Inflammatory macrophage (primary cell): ENCODE measurements at places on chromosomes 2 and 18.

DNA sequence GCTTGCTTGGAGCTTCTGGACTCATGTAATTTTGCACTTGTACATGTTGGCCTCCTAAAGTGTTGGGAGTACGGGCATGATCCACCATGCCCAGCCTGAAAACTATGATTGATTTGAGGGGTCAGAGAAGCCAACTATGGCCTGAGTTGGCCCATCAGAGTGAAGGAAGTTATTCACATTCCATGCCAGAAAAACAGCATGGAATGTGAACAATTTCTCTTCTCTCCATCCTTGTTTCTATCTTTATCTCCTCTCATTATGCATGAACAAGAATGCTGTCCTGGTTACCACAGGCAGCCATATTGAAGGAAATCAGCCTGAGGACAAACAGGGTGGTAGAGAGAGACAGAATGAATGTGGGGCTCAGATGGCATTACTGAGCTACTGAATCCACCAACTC is 3.5 kb upstream of the CD226 start:
- no peak for DNase-seq

DNA sequence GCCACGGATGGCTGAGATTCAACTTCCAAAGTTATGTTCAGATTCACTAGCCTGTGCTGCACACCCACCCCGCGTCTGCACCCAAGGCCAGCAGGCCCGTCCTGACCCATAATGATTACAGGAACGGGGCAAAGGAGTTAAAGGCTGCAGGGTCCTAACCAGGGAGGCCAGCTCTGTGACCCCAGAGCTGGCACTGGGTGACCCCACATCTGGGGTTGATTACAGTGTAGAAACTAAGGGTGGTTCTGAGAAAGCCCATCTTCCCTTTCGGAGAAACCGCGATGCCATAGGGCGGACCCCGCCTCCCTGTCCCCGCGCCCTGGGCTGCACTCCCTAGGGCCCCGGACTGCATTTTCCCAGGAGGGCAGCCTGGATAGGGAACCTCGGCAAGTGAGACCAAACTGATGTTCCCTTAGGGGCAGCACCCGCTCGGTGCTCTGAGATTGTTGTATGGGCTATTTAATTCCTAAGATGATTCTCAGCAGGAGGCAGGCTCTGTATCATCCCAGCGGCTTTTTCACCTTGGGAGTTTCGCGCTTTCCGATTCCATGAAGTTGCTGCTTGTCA is 2.2 kb upstream of the GPR148 start:
- DNase-seq: no peak

DNA sequence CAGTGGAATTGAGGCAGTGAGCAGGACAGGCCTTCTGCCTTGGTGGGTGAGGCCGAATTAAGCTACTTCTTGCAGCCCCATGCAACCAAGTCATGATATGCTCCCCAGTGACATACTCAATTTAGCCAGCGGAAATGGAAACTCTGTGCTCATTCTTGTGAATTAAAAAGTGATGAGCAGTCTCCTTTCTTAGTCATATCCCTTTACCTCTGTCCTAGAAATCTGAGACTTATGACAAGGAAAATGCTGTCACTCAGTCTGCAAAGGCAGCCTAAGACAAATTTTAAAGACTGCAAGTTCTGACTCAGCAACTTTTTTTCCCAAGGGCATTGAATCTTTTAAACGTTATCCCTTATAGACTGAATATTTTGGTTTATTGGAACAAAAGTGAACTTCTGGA is 218.2 kb downstream of the SH3BP4 start:
- DNase-seq: no peak

- DNase-seq: no peak
These were observed 1.8 kb downstream of the MYO5B start for GRCh38 chr18:50192995-50193795.

DNA sequence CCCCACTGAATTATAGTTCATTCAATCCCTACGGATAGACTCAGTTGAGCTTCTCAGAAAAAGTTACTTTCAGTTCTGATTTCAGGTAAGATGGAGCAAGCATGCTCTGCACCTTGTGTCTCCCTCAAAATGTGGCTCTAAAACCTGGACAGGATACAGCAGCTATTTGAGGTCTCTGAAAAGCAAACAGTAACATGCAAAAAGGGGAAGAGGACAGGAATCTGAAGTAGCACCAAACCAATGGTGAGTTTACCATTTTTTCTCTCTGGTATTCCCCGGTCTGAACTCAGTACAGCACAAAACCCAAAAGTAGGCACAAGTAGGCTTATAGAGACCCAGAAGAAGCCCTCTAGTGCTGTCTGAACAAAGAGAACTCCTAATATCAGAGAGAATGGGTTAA is 34.1 kb downstream of the LANCL1 start:
- no peak for DNase-seq

DNA sequence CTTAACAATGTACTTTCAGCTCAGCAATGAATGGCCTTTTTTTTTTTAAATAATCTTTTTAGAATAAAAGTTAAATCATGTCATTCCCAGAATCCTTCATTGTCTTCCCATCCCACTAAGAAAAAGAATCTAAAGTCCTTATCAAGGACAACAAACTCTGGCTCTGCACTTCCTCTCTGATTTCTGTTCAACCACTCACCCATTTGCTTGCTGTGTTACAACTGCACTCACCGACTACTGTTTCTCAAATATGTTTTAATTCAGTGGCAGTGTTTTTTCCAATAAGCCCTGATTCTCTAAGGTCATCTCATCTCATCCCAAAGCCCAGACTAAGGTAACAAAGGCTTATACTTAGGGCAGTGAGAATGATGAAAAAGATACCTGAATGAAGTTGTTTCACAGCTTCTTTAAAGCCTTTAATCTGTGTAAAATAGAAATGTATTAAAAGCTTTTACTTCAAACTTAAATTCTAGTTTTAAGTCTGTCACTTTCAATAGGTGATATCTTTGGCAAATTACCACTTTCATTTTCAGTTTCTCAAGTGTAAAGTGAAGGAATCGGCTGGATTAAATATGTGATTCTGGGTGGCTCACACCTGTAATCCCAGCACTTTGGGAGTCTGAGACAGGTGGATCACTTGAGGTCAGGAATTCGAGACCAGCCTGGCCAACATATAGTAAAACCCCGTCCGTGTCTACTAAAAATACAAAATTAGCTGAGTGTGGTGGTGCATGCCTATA is 87.6 kb downstream of the RBBP8 start:
- no peak for DNase-seq

- DNase-seq: no peak
These were observed 116.0 kb downstream of the CELF4 start for GRCh38 chr18:37449618-37450017.

GRCh38 chr2:12710301-12710700 is 6.4 kb upstream of the TRIB2 start:
- DNase-seq: no peak

GRCh38 chr18:68739462-68739861 is 24.6 kb upstream of the TMX3 start:
- DNase-seq: no peak
